ENCODE measurements at places on chromosomes 4 and X.

- DNase-seq: no peak
These were observed 30.3 kb upstream of the NAF1 start for GRCh38 chr4:163196926-163197480.

GRCh38 chr4:2041239-2042130, 17.6 kb upstream of the NAT8L start:
- DNase-seq: peak; percentile 85

DNA sequence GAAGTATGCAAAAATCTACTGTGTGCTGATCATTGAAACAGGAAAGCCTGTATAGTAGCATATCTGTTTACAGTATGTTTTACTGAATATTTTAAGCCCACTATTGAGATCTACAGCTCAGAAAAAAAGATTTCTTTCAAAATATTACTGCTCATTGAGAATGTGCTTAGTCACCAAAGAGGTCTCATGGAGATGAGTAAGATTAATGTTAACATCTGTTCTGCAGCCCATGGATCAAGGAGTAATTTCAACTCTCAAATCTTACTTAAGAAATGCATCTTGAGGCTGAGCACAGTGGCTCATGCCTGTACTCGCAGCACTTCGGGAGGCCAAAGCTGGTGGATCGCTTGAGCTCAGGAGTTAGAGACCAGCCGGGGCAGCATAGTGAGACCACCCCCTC, 3.3 kb downstream of the RNF4 start:
- no peak for DNase-seq

DNA sequence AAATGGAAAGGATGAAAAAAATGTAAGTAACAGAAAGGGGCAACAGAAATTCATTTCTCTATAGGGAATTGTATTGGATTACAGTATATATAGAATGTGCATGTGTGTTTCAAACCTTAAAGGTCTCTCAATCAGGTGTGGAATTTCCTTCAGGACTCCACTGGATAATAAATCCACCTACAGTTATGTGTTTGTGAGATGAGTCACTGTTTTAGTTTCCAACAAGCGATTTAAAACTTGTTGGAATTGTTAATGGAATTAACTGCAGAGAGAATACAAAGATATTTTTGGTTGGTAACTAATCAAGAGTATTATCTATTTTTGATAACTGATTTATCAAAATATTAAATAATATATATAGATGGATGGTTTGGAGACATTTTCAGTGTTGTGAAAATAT, 32.8 kb downstream of the CEP44 start:
- DNase-seq: no peak

DNA sequence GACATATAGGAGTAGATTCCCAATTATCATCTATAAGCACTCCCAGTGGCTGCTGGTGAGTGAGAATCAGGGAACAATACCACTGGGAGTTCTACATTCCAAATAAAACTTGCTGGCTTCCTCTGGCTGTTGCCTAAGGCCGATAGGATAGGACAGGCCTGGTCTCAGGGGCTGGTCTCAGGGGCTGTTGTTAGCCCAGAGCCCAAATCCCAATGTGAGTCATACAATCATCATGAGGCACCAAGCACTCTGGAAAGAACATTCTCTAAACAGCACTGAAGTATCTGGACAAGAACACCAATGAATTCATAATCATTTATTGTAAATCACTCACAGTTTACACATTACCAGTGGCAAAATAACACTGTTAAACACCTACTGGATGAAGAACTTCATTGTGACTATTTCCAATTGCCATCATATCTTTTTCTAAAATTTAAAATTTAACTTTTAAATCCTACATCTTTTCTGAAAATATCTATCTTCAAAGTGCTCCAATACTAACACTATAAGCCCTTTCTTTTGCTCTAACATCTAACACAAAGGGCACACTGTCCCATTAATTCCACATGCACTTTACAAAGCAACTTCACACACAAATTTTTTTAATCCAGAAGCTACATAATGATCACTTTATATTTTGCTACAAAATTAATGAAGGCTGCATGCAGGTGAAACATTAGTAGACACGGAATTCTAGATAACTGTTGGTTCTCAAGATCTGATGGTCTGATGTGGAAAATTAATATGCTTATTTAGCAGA, 67.6 kb upstream of the TMEM150C start:
- no peak for DNase-seq

DNA sequence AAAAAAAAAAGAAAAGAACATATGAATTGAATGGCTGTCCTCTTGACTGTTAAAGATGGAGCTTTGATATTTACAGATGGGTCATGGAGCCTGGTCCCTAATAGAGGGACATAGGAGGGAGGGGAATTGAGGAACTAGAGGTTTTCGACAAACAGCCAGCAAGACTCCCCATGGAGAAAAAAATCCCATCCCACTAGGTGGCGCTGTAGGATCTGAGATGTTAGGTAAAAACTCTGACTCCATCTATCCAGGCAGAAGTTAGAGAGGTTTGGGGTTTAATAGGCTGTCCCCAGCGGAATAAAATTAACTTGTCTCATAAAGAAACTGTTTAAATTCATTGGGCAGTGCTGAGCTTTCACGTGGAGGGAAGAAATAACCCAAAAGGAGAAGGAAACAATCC, 45.9 kb downstream of the HMGB2 start:
- DNase-seq: peak; percentile 57

DNA sequence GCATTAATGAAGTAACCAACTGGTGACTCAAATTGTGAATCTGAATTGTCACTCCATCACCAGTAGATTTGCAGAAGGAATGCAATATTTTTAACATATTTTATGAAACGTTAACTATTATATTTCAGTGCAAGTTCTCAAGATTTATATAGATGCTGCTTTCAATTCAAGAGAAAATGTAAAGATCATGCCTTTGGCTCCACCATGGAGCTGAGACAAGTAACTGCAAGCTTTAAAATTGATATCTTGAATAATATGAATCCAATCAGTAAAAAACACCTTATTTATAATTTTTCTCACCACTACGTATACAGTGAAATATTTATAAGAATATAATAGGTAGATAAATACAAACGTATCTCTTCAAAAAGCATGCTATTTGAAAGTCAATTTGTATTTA, 27.8 kb upstream of the GALNTL6 start:
- DNase-seq: no peak

DNA sequence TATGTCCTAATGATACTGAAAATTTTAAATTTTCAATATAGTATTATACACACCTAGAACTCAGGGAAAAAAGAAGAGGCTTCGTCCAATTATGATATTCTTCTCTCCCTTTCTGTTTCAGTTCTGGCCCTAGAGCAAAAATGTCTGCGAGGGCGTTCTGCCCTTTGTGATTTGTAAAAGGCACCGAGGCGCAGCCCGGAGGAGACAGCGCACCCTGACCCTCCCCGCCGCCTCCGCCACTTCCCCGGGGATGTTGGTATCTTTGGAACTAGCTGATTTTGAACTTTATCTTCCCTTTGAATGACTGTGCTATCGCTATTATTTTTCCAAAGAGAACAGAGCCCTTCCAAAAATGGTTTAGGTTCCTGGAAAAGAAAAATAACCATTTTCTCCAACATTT, 173.2 kb upstream of the FAM9B start:
- DNase-seq: no peak

DNA sequence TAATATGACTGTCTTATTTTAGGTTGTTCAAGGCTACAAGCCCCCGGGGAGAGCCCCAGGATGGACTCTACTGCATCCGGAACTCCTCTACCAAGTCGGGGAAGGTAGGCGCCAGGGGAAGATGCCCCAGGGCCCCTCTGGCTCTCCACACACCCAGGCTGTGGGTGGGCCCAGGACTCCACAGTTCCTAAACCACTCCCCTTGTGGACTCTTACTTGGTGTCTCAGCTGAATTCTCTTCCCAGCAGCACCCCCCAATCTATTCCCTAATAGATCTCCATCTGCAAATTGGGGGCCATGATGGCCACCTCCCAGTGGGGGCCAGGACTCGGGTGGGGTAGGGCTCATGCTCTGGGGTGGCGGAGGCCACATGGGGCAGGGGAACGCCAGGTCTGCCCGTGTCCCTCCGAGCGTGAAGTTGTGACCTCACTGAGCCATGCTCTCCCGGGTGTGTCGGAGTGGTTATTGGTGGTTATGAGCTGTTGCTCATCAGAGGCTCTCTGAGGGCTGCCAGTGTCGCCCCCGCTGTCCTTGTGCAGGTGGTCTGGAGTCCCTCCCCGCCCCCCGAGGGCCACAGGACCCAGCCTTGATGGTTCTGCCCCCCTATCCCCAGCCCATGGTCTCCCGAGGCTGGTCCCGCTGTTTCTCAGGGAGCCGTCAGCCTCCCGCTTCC, 11.2 kb upstream of the ADD1 start:
- no peak for DNase-seq

- DNase-seq: no peak
These were observed 19.7 kb downstream of the LRCH2 start for GRCh38 chrX:115214151-115214550.

DNA sequence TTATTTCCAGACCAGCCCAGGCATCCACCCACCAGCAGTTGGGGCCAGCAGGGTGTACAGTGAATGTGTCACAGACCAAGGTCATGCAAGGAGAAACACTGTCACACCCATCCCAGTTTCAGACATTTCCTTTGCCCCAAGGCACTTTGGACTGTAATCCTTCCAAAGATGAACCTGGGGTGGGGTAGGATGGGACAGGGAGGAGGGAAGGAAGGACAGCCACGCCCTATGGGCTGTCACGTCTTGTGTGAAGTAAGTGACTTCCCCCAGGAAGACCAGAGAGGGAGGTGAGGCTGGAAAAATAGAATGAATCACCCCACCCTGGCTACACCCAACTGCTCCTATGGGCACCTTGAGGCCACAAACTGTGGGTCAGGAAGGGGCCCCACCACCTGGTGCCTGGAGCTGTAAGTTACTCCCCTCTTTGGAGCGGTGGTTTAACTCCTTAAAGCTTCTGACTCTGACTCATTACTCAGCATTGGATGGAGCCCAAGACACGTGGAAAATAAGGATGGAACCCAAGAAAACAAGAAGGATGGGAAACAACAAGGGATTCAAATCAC, 349.9 kb upstream of the KLF3 start:
- DNase-seq: no peak

DNA sequence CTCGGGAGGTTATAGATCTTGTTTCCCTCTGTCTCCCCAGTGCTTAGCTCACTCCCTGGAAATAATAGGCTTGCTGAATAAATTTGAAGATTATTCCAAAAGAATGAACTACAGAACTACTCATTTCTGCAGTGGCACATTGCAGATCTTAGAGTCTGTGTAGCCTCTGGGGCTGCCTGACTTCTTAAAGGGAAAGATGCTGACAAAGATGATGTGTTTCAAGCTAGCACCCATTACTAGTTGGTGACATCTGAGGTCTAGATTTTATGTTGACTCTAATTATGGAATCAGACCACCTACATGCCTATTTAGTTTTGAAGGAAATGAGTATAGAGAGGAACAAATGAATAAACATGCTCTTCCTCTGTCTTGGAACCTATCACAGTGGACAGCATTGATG, 123.7 kb upstream of the KCNIP4 start:
- DNase-seq: no peak

- peak; percentile 3 for DNase-seq
These were observed at the start of gene CXCL10 for GRCh38 chr4:76023389-76023788. TSS of gene CXCL10 (minus strand) at chr4:76023497. CDS start at chr4:76023431, 66 bp downstream.

- no peak for DNase-seq
These were observed 11.5 kb upstream of the NKX1-1 start for GRCh38 chr4:1417522-1418390.

- DNase-seq: no peak
These were observed 33.8 kb upstream of the SPANXN1 start for GRCh38 chrX:145213504-145213903.

- no peak for DNase-seq
These were observed 181.7 kb downstream of the AR start for GRCh38 chrX:67725471-67725870.

DNA sequence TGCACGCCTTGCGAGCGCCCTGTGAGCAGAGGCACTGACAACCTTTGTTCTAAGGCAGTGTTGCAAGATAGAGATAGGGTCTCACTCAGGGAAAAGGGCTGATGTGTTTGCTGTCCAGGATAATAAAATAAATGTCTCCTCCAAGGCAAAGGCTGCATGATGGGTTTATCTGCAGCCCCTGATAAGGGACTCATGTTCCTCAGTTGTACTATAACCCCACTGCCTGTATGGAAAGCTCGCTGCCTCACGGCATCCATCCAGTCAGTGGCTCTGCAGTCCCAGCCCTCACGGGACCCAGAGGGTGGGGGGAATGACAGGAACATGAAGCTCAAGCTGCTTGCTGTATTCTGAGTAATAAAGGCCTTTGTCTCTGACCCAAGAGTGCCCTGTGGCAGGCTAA, 22.6 kb downstream of the BCLAF3 start:
- no peak for DNase-seq

DNA sequence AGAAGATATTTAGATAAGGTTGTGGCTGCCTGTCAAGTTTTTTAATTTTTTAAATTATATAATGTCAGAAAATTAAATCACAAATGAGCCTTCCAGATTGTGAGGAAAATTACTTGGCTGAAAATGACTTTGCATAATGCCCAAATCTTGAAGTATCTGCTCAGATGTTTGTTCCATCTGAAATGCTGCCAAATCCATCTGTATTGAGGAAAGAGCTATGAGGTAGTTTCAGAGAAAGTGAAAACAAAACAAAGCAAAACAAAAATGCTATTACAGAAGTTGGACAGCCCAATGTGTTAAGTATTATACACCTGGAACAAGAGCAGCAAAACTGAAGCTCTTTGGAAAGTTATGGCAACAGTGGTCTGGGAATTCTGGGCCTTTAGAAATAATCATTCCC, 23.3 kb upstream of the GUCY1B1 start:
- DNase-seq: no peak

DNA sequence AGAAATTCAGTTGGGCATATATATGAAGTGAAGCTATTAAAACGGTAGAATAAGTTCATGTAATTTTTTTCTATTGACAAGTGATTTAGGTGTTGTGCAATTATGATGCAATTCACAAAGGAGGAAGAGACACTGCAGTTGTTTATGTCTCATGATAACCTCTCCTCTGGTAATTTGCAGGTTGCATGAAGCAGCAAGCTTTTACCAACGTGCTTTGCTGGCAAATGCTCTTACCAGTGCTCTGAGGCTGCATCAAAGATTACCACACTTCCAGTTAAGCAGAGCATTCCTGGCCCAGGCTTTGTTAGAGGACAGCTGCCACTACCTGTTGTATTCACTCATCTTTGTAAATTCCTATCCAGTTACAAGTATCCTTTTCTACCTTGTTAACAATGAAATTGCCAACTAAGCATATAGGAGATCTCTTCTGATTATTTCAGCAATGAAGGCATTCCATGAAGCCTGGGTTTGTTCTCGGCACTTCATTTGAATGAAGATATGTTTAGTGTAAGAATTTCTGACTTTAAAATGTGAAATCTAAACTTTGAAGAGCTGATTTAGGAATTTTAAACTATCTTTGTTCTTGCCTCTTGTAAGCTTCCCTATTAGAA, 3.9 kb downstream of the TMEM33 start:
- DNase-seq: no peak
